ENCODE measurements at places on chromosomes 11 and 22.

DNA sequence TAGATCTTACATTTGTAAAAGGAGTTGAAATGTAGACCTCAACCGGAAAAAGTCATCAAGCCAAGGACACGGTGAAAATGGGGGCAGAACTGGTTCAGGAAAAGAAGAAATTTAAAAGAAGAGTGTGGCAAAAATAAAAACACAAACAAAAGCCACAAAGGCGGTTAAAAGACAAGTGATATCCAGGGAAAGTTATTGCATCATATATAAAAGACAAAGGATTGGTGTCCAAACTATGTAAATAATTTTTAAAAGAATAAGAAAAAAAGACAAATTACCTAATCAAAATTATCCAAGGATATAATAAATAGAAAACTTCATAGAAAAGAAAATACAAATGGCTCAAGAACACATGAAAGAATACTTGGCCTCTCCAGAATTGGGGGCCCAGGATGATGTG lies 45.1 kb upstream of the OPCML start:
- DNase-seq = no peak

DNA sequence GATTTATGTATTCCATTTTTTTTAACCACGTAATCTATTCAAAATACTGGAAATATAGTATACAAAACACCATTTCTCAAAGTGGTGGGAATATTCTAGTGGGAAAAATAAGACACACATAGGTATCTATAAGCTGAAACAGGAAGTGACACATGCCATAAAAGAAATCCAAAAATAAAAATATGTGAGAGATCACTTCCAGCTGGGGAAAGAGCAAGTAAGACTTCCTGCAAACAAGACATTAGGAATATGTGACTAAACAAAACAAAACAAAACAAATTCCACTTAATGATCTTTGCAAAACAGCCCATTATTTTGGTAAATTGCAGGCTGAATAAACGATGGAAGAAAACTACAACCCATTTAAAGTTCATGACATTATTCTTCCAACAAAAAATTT lies 107.3 kb upstream of the CEP126 start:
- no peak for DNase-seq

- peak; percentile 96 for DNase-seq
Observed at GRCh38 chr11:67303132-67303834, at the start of gene SSH3. Gene SSH3 (plus strand): TSS chr11:67303530. CDS start chr11:67303626, 96 bp downstream.

GRCh38 chr22:44443641-44444235 lies 54.3 kb downstream of the RTL6 start:
- no peak for DNase-seq

DNA sequence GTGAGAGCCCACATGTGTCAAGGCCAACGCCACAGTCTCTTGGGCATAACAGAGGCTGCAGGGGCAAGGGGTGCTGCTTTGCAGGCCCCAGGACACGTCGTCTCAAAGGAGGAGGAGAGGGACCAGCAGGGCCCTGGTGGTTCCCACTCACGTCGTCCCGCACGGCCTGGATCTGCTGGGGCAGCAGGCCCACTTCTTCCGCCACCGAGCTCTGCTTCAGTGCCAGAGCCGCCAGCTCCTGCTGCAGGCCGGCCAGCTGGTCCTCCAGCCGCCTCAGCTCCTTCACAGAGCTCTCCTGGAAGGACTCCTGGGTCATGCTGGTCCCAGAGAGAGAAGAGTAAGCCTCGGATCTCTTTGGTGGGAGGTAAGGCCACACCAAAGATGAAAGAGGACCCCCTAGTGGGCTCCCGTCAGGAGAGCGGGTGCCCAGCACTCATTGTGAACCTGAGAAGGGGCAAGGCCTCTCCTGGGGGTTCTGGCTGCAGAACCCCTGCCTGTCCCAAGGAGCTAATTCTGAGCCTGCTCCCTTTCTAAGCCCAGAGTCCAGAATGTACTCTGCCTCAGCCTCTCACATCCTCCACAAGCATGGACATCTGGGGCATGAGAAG lies 15.6 kb downstream of the SUN2 start:
- DNase-seq = no peak

DNA sequence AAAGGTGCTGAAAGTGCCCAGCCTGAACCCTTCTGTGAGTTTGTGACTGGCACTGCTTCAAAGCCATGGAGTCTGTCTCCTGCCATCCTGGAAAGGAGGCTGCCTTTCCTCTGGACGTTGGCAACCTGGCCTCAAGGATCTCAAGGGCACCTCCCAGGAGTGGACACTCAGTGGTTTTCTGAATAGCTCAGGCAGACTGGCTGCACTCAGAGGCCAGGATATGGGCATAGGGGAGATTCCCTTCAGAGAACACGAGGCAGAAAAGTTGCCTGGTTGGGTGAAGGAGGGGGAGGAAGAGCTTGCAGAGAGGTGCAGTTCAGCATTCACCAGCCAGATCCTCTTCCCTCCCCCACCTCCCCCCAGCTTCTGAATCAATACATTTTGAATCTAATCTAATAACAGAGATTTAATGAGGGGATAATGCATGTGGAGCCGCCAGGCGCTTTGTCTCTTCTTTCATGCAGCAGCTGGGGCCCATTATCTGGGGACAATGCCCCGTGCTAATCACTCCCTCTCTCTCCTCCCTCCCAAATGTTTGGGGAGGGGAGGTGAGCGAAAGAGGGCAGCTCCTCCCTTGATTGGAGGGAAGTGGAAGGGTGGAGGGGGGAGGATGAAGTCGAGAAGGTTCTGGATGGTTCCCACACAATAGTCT lies 17.7 kb downstream of the HTR3A start:
- peak; percentile 82 for DNase-seq

GRCh38 chr22:20638507-20638870 lies 131.1 kb downstream of the MED15 start:
- DNase-seq = no peak

GRCh38 chr11:120031612-120032600 lies 106.0 kb downstream of the TRIM29 start:
- no peak for DNase-seq

GRCh38 chr11:60871378-60872061 lies 4.2 kb downstream of the ZP1 start:
- no peak for DNase-seq

DNA sequence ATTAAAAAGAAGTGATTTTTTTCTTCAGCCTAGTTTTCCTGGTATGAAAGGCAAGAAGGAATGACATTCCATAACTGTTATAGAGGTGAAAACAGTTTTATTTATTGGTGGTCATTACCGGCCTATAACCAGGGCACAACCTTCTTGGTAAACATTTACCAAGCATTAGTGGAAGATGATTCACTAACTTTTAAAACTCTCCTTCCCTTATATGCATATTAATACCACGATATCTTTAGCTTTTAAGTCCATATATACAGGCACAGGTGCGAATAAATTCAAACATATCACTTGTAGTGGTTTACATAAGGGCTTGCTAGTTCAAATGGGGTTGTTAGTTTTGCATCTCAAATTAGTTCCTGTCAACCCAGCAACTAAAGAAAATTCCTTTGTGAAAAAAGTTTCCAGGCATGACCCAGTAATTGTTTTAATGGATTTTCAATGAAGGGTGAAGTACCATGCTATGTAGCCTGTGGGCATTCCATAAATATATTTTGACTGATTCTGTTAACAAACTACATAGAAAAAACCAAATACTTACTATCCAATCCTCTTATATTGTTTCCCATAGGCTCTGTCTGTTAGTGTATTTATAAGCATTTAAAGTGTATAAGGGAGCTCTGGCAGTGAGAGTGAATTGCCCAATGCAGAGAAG lies 30.6 kb upstream of the ROBO3 start:
- no peak for DNase-seq

DNA sequence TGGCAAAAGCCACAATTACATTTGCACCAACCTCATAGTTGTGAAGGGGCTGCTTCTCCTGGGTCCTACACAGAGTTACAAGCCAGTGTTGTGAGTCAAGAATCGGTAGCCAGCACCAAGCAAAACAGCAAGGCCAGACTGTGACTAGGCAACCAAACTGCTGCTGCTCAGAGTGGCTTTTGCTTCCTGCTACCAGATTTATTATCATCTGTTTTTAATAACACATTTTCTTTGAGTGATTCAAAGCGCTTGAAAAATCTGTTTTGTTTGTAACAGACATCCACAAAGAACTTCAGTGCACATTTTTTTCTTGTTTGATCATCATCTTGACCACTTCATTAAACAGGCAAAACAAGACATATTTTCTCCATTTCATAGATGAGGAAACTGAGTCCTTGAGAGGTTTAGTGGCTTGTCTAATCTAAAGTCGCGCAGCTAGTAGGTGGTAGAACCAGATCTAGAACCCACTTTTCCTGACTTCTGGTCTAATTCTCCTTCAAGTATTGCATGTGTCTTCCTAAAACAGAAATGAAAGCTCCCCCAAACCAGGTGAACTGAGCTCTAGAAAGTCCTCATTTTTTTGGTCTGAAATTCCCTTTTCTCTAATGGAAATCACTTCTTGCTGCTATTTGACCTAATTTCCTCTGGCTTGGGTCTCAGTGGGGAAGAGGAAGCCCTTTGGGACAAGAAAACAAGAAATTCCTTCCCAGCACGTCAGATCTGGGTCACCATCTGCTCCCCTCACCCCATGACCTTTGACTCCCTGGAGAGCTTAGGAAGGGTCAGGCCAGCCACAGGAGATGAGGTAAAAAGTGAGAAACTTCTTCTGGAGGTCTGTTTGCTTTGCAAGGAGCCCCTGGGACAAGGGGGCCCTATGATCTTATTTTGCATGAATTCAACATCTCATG lies 39.9 kb downstream of the CWC15 start:
- DNase-seq = no peak

GRCh38 chr22:33539902-33540751 lies 380.1 kb downstream of the LARGE1 start:
- DNase-seq = no peak

DNA sequence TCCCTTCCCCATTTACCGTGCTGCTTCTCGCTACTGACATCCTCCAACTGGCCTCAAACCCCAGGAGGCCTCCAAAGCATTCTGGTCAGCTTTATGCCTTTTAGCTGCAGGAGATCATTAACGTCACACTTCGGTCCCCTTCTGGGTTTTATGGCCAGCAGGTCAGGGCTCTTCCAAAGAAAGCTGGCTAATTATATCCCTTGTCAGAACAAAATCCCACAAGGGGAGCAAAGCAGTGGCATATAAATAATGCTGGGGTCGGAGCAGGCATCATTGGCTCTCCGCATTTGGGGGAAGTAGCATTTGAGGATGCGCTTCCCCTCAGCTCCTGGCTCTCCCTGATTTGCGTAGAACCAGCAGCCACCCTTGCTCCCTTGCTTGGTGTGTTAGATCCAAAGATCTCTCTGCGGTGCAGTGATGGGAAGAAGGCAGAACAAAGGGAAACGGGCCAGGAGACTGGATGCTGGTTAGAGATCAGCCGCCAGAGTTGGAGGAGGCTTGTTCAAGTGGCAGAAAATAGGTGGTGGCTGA lies 117.4 kb downstream of the DBX1 start:
- peak; percentile 47 for DNase-seq

- DNase-seq = no peak
Observed at GRCh38 chr22:45620706-45621105, 50.9 kb upstream of the ATXN10 start.

DNA sequence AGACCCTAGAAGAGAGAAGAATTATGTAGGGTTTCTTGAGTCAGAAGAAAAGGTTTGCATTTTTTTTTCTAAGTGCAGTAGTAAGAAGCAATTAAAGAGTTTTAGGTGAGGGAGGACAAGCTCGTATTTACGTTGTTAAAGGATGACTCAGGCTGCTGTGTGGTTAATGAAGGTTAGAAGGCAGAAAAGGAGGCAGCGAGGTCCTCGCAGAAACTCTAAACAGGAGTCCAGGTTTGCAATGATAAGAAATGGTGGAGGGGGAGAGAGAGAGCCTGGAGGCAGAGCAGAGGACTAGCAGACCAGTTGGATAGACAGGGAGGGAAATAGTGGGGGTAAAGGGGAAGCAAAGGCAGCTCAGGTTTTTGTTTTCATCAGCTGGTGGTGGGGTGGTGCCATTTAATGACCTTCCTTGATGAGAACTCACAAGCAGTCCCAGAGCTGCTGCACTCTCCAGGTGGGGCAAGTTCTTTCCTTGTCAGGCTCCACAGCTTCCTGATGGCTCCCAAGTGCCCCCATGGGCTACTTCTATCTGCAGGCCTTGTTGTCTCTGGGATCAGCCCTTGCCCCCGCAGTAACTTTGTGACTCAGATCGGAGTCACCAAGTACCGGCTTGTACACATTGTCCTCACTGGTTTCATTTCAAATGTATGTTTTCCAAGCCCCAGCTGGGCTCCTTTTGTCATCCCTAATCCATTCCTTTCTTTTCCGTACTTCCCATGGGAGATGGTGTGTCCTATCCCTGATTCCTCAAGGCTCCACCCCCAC lies 8.3 kb upstream of the INSC start:
- DNase-seq = no peak

Measured in NCI-H146 (cell line).